Heart left ventricle (tissue), 16 donors: ENCODE measurements at places on chromosomes 3 and 15. TPM values are rescaled to one million over a fixed set of nuclear protein-coding genes. Genes with fewer than 3 reads are reported as not detected.

Gene THSD4
- 140 TPM for total RNA-seq

- H3K4me3 ChIP-seq: no peak overlapping the region
- no peaks in the 10 kb centered on the region for H3K36me3 ChIP-seq
- no peaks in the 10 kb centered on the region for H3K4me1 ChIP-seq
Measured at GRCh38 chr15:37291920-37292319, 191.6 kb upstream of the MEIS2 start.

Gene IQCF5
- not detected for total RNA-seq

DNA sequence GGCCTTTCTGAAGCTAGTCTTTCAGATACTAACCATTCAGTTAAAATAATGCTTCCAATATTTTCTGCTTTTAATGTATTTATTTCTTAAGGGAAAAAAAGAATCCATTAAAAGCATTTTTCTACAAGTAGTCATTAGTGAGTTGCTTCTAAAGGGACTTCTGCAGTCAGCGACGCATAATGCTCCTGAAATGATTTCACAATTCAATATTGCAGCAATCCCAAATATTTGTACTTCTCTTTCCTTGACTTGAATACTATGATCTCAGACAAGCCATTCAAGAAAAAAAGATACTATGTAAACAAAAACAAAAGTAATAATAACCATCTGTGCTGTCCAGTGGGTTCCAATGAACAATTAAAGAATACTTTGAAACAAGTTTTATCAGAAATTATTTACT lies 681.0 kb downstream of the DIPK2A start:
- no peaks in the 10 kb centered on the region for H3K36me3 ChIP-seq
- no peaks in the 10 kb centered on the region for H3K4me1 ChIP-seq
- no peak overlapping the region for H3K27ac ChIP-seq

Gene FBLN2
- 73.2 TPM for total RNA-seq

Gene MELTF
- total RNA-seq: 4.9 TPM

DNA sequence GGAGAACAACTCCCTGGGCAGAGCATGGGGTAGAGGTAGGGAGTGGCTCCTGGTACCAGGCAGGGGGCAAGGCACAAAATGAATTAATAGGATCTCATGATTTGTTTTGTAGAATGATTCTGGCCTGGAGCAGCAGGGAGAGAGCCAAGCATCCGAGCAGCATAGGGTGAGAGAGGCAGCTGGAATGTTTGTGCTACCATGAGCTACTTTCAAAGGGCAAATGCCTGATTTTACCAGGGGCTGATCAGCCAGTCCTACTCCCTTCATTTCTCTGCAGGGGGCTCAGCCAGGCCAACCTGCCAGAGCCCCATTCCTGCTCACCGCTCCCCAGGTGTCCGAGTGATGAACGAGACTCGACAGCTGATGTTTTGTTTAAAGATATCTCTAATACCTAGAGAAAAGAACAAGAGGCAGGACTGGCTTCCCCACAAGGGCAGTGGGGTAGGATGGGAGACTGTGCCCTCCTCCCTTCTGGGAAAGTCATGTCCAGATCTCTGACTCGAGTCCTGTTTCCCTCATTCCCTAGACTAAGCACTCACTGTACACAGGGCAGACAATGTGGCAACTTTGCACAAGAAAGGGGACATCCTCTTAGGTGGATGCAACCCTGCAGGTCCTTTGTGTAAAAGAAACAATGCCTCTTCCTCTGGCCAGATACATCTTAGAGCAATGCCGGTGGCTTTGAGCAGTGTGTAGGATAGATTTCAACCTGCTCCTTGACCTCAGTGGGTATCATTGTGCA lies 12.9 kb downstream of the DUOX2 start:
- no peak overlapping the region for H3K27ac ChIP-seq
- H3K27me3 ChIP-seq: no peaks in the 10 kb centered on the region
- H3K36me3 ChIP-seq: no peaks in the 10 kb centered on the region
- no peak overlapping the region for H3K4me3 ChIP-seq
- no peak for DNase-seq

DNA sequence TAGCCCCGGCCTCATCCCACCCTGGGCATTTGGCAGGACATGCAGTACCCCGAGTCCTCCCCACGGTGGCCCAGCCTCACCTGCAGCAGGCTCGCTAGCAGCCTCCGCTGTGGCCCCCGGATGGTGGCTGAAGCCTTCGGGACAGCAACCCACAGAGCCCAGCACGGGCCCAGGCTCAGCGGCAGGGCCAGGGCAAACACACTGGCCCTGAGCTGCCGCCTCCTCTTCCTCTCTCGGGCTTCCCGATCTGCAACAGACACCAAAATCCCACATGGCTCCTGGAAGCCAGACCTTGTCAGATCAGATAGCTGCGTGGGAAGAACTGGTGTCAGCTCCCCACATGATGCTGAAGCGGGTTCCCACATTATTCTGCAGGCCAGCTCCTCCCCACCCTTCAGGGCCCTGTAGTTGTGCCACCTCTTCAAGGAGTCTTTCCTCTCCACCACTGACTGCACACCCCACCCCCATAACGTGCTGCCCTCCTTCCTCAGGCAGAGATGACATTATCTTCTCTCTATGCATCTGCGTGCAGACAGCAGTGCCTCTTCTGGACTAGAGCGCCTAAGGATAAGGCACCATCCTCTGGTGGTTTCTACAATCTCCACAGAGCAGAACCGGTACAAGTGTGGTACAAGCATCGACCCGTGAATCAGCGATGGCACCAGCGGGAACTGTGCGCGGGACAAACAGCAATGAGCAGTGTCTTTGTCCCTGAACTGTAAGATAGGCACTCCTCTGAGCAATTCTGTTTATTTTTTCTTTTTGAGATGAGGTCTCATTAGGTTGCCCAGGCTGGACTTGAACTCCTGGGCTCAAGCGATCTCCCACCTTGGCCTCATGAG lies 9.5 kb downstream of the TMEM44 start:
- peaks cover 22% of the 10 kb centered on the region for H3K36me3 ChIP-seq
- DNase-seq: no peak
- H3K27ac ChIP-seq: no peak overlapping the region
- H3K4me3 ChIP-seq: no peak overlapping the region

Gene WDR82
- 61.2 TPM for total RNA-seq

- DNase-seq: no peak
- H3K4me3 ChIP-seq: no peak overlapping the region
- no peaks in the 10 kb centered on the region for H3K4me1 ChIP-seq
- no peaks in the 10 kb centered on the region for H3K27me3 ChIP-seq
- H3K36me3 ChIP-seq: no peaks in the 10 kb centered on the region
Measured at GRCh38 chr3:136236109-136236508, 14.0 kb upstream of the PCCB start.

- DNase-seq: no peak
- no peaks in the 10 kb centered on the region for H3K4me1 ChIP-seq
- H3K36me3 ChIP-seq: no peaks in the 10 kb centered on the region
- H3K27ac ChIP-seq: no peak overlapping the region
- no peaks in the 10 kb centered on the region for H3K27me3 ChIP-seq
Measured at GRCh38 chr15:29939404-29939803, 117.1 kb upstream of the TJP1 start.

- no peak overlapping the region for H3K27ac ChIP-seq
- peaks cover 43% of the 10 kb centered on the region for H3K4me1 ChIP-seq
- no peak for DNase-seq
- peak overlapping the region; percentile 94 for H3K4me3 ChIP-seq
- H3K27me3 ChIP-seq: no peaks in the 10 kb centered on the region
Measured at GRCh38 chr3:142445816-142446254, 2.0 kb downstream of the XRN1 start.

GRCh38 chr15:34514251-34514670 lies 69.2 kb downstream of the GOLGA8B start:
- no peaks in the 10 kb centered on the region for H3K27me3 ChIP-seq
- H3K4me1 ChIP-seq: no peaks in the 10 kb centered on the region
- peak overlapping the region; percentile 77 for H3K4me3 ChIP-seq
- peak overlapping the region; percentile 80 for H3K27ac ChIP-seq

DNA sequence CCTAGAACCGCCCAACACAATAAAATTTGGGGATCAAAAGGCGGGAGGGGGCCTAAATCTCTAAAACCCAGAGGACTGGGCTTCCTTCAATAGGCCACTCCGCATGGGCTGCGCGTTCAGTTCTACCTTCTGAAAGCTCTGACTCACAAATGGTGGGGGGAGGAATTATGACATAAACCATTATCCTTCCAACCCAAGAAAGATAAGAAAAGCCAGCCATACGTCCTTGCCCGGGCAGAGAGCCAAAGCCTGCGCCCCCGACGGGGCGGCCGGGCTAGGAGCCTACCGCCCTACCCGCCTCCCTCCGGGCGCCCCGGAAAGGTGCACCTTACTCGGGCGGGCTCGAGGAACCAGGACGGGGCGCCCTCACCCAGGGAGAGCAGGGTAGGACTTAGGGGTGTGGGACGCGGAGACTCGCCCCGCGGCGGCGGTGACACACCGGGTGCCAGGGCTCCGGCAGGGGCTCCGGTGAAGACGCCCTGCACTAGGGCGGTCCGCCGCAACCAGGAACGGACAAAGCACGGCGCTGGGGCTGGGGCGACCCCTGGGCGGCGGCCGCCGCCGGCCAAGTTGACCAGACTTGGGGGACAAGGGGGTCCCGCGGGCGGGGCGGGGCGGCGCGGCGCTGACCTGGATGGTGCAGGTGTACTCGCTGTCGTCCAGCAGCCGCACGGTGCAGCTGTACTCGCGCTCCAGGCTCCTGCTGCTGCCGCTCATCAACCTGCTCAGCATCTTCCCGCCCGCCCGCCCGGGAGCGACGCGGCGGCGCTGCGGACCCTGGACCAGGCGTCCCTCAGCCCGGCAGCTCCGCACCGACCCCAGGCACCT lies 534 bp downstream of the FRMD5 start:
- no peaks in the 10 kb centered on the region for H3K4me1 ChIP-seq
- H3K27ac ChIP-seq: peak overlapping the region; percentile 38
- peak overlapping the region; percentile 57 for H3K4me3 ChIP-seq

DNA sequence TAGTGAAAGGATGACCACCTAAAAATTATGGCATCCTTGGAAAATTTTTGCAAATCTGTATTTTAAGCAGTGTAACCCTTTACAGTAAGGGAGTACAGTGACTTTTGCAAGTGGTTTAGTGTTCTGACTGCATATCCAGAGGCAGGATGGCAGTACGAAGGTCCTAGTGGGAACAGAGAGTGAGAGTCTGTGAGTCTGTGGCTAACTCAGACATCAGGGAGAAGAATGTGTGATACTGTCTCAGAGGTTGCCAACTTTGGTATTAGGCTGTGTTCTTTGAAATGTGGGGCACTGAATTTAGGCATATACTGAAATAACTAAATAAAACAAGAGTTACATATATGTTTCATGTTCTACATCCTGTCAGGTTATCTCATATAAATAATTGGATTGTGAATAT lies 25.7 kb downstream of the PRKCI start:
- H3K27ac ChIP-seq: no peak overlapping the region
- no peaks in the 10 kb centered on the region for H3K36me3 ChIP-seq
- DNase-seq: no peak
- H3K4me1 ChIP-seq: no peaks in the 10 kb centered on the region
- H3K27me3 ChIP-seq: no peaks in the 10 kb centered on the region
- no peak overlapping the region for H3K4me3 ChIP-seq

- no peaks in the 10 kb centered on the region for H3K36me3 ChIP-seq
- H3K4me3 ChIP-seq: no peak overlapping the region
- no peak overlapping the region for H3K27ac ChIP-seq
- peaks cover 4% of the 10 kb centered on the region for H3K4me1 ChIP-seq
- no peaks in the 10 kb centered on the region for H3K27me3 ChIP-seq
- DNase-seq: no peak
Measured at GRCh38 chr3:192830291-192831110, 87.2 kb downstream of the MB21D2 start.

- H3K27me3 ChIP-seq: no peaks in the 10 kb centered on the region
- no peak overlapping the region for H3K27ac ChIP-seq
- no peaks in the 10 kb centered on the region for H3K4me1 ChIP-seq
- no peak for DNase-seq
- H3K4me3 ChIP-seq: no peak overlapping the region
- no peaks in the 10 kb centered on the region for H3K36me3 ChIP-seq
Measured at GRCh38 chr15:35194296-35194695, 109.2 kb upstream of the NANOGP8 start.

DNA sequence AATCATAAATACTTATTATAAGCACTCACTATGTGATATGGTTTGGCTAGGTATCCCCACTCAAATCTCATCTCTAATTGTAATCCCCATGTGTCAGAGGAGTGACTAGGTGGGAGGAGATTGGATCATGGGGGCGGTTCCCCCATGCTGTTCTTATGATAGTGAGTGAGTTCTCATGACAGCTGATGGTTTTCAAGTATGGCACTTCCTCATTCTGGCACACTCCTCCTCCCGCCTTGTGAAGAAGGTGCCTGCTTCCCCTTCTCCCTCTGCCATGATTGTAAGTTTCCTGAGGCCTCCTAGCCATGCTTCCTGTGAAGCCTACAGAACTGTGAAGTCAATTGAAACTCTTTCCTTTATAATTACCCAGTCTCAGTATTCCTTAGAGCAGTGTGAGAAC lies 53.3 kb upstream of the CHMP2B start:
- H3K4me1 ChIP-seq: no peaks in the 10 kb centered on the region
- no peak overlapping the region for H3K4me3 ChIP-seq
- no peak overlapping the region for H3K27ac ChIP-seq
- no peaks in the 10 kb centered on the region for H3K36me3 ChIP-seq
- DNase-seq: no peak
- H3K27me3 ChIP-seq: no peaks in the 10 kb centered on the region

DNA sequence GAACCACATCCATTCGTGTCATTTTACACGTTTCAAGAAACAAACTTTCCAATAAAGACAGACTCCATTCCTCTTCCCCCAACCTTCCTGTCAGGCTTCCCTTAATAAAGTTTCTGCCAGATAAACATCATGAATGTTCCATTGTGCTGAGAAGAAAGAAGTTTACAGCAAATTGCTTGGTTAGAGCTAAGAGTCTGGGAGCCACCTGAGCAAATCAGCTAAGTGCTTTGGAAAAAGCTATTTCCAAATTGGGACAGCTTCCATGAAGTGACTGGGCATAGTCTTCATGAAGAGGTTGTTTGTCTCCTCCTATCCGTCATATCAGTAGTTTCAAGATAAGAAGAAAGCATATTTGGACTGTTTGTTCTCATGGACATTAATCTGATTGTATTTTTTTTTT lies 77.0 kb downstream of the MAGI1 start:
- no peaks in the 10 kb centered on the region for H3K27me3 ChIP-seq
- no peak overlapping the region for H3K4me3 ChIP-seq
- no peaks in the 10 kb centered on the region for H3K4me1 ChIP-seq
- no peaks in the 10 kb centered on the region for H3K36me3 ChIP-seq
- no peak for DNase-seq

- H3K36me3 ChIP-seq: no peaks in the 10 kb centered on the region
- peaks cover 10% of the 10 kb centered on the region for H3K4me1 ChIP-seq
- H3K27ac ChIP-seq: no peak overlapping the region
Measured at GRCh38 chr15:39442898-39443297, 138.0 kb upstream of the THBS1 start.
